Kasumi-1 (cell line): ENCODE measurements at places on chromosomes 13 and 19.

GRCh38 chr13:112870051-112870331 lies 99.0 kb upstream of the MCF2L start:
- peak; percentile 56 for DNase-seq

DNA sequence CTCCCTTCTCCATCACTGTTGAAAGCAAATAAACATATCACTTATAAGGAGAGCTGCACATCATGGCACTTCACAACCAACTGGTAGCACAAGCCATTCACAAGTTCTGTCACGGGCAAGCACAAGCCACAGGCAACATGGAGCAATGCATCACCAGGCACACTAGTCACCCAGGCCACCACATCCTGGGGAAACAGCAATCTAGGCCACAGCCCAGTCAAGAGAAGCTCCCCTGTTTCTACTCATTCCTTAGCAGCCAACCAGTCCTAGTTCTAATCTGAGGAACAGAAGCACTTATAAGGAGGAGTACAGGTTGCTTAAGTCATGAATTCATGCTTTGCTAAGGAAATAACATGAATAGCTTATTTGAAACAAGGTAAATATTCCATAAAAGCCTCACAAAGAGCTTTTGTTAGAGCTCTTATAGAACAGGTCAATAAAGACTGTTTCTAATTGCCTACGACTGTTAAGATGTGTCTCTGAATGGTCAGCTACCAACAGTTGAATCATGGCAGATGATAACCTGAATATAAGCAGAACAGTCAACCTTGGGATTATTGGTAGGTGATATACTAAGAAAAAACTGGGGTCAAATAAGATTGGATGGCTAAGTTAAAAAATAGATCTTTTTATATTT lies 169.0 kb downstream of the TBC1D4 start:
- DNase-seq, result peak; percentile 5

GRCh38 chr19:51698296-51698695 lies 5.2 kb downstream of the SPACA6 start:
- DNase-seq, result no peak

- DNase-seq, result no peak
Measured at GRCh38 chr13:60174113-60174512, 10.4 kb upstream of the DIAPH3 start.

GRCh38 chr19:19402656-19403372 lies 2.7 kb upstream of the GATAD2A start:
- no peak for DNase-seq

DNA sequence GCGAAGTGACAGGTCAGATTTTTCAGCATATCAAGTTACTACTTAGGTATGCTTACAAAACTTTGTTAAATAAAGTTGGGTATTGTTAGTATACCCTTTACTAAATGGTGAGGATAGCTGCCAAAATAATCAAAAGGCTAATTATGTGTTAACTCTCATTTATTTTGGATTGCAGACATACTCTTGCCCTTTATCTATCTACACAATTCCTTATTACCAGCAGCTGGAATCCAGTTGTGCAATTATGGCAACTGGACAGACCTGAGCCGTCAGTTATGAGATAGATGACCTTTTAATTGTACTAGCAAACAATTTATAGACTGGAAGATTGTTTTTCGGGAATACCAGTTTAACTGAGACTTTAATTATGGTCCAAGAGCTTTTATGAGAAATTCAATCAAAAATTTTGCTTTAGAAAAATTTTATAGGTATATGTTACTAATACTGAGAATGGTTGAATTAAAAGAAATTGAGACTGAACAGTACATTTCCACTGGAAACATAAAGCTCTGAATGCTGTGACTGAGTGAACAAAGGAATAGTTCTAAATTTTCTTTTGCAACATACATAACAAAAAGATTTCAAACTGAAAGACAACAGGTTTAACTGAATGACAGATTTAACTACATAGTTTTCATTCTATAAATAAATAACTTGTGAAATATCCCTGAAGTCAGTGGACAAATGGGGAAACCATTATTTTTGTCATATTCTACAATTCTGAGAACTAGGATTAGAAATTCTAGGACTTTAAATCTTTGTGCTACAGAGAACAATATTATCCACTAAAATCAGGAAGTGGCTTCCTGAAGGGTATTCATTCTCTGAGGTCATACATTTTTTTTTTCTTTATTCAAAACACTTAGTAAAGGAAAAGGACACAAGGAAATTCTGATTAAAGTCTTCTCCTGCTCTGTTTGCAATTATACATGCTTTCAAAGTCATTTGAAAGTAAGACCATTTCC lies 97.4 kb downstream of the ZC3H13 start:
- no peak for DNase-seq

GRCh38 chr13:94233401-94233800 lies 246.1 kb downstream of the DCT start:
- no peak for DNase-seq

GRCh38 chr13:111874981-111875380 lies 192.0 kb upstream of the SOX1 start:
- DNase-seq, result no peak

GRCh38 chr19:16452325-16452724 lies 19.4 kb downstream of the EPS15L1 start:
- no peak for DNase-seq

DNA sequence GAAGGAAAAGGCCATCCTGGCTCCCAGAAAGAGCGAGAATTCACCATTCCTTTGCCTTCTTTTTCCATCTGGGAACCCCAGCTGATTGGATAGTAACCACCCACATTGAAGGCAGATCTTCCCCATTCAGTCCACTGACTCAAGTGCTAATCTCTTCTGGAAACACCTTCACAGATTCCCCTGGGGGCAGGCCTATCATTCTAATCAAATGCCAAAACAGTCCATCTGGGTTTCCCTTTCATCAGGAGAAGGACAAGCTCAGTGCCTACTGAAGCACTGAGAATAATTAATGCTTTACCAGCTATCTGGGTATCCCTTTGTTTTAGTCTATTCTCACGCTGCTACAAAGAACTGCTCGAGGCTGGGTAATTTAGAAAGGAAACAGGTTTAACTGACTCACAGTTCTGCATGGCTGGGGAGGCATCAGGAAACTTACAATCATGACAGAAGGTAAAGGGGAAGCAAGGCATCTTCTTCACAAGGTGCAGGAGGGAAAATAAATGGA lies 293.2 kb downstream of the ENOX1 start:
- DNase-seq, result no peak

DNA sequence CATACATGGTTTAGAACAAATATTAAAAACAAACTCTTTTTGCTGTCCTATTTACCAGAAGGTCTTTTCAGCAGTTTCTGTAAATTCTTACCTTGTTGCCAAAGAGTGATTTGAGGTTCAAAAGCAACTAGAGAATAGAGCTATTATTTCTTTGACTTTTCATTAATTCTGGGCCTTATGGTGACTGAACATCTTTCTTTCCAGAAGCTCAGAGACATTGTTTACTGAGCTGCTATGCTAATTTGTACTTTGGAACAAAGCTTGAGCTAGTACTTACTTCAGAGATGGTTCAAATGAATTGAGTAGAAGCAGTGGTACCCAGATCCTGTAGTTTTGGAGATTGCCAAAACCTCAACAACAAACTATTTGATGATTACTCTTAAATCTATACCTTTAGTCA lies 331.2 kb downstream of the SPRY2 start:
- no peak for DNase-seq

GRCh38 chr19:57559008-57559403 lies 657 bp downstream of the ZNF550 start:
- DNase-seq, result no peak

DNA sequence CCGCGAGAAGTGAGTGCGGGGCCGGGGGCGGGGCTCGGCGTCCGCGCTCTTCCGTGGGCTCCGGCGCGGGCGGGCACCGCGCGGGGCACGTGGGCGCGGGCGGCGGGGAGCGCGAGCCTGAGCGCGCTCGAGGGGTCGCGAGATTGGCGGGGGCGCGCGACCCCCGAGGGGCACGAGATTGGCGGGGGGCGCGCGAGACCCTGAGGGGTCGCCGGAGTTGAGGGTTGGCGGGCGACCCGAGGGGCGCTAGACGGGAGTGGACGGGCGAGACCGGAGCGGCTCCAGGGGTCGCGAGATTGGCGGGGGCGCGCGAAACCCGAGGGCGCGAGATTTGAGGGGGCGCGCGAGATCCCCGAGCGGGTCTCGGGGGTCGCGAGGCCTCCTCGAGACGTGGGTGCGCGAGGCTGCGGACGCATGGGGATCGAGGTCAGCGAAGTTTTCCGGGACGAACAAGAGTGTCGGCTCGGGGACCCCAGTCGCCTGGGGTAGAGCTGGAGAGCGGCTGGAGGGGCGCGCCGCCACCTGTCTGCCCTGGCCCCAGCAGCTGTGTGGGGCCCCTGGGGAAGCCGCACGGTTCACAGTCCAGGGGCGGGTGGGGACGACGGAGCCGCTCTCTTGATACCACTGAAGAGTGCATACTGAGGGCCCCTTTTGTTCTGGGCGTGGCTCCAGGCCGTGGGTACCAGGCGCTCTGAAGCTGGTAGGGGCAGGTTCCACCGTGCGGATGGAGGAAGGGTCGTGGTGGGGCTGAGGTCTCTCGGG lies 682 bp downstream of the SSBP4 start:
- DNase-seq, result no peak

DNA sequence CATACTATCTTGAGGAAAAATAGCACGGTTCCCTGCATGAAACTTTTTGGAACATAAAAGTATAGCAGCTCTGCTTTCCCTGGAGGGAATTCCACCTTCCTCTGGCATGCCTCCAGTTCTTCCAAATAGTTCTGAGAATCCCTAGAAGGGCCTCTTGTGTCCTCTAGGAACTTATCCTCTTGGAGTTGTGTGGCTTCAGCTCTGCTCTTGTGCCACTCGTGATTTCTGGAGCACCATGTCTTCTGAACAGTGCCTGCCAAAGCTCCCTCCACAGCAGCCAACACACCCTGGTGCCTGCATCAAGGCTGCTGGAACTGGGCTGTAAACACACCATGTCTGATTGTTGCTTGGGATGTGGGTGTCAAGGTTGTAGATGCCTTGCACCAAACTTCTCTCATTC lies 65.7 kb upstream of the FLT1 start:
- DNase-seq, result no peak

GRCh38 chr13:90455823-90456222 lies 891.7 kb upstream of the MIR17HG start:
- no peak for DNase-seq

DNA sequence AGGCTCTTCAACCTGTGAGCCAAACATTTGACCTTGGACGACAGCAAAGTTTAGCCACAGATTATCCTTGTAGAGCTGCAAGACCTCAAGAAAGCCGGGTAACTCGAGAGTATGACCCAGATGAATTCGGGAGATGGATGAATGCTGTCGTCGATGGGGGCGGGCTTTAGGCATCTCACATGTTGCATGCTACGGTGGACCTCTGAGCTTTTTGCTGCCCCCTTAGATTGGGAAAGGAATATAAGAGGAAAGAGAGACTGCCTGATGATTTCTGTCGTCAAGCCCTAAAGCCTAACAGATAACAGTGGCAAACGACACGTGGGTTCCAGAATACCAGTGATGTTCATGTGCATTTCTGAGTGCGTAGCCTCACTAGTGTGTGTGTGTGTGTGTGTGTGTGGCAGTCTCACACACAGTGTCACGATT lies 730 bp upstream of the ABCC4 start:
- DNase-seq, result peak; percentile 84

DNA sequence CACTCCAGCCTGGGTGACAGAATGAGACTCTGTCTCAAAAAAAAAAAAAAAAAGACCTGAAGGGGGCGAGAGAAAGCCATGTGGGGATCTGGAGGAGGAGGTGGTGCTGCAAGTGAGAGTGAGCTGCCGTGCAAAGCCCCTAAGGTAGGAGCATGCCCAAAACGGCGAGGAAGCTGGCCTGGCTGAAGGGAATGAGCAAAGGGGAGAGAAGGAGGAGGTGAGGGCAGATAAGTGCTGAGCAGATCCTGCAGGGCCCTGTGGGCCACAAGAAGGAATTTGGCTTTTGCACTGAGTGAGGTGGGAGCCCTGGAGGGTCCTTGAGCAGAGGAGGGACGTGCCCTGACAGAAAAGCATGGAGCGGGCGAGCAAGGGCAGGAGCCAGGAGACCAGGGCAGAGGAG lies 19.4 kb upstream of the ADGRE5 start:
- peak; percentile 80 for DNase-seq

DNA sequence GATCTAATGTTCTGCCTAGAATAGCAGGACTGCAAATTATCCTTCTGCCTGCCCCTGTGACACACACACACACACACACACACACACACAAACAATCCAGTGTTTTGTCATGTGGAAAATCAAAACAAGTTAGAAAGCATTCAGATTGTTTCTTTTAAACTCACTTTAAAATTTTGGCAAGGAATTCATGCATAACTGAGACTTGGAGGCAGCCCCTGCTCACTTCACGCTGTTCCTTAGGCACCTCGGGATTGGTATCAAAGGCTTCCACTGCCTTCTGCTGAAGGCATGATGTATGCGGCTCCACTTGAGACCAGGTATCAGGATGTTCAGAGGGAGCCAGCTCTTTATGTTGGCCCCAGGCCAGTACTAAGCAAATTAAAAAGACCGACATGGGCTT lies 158.7 kb downstream of the OXGR1 start:
- DNase-seq, result no peak

- DNase-seq, result no peak
Measured at GRCh38 chr19:6911523-6911922, 24.1 kb downstream of the ADGRE1 start.

DNA sequence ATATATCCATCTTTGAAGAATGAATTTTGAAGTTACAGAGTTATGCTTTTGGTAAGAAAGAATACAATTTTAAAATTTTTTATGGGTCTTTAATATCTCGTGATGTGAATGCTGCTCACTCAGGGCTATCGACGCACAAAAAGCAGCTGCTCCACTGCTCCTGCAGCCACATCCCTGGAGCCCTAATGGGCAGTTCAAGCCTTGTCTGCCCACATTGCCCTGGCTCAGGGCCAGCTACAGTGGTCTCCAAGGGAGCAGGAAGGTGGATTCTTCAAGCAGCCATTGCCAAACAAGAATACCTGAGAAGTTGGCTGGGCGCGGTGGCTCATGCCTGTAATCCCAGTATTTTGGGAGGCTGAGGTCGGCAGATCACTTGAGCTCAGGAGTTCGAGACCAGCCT lies 85.8 kb downstream of the IPO5 start:
- no peak for DNase-seq

DNA sequence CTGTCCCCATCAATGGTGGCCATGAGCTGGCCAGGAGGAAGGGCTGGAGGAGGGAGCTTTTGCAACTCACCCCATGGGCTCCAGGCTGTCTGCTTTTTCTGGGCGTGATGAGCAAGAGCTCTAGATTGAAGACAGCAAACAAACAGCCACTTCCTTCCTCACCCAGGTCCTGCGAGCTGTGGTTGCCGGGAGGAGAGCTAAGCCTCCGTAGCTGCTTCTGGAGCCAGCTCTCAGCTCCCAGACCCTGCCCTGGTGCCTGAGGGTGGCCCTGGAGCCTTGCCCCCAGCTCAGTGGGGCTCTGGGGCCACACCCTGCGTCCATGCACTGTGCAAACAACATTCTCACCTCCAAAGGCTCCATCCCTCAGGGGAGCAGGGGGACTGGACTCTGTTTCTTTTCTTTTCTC lies 6.2 kb downstream of the MYO1F start:
- DNase-seq, result peak; percentile 92

GRCh38 chr19:10612499-10613119 lies 12.7 kb upstream of the SLC44A2 start:
- no peak for DNase-seq

- no peak for DNase-seq
Measured at GRCh38 chr19:57872450-57872849, 16.4 kb downstream of the ZNF814 start.
